AML-193 (cell line): ENCODE measurements at places on chromosomes 1 and 21.

GRCh38 chr21:17191346-17191993, 321.4 kb upstream of the CXADR start:
- DNase-seq = no peak

GRCh38 chr21:35988416-35989137, 71.7 kb downstream of the SETD4 start:
- peak; percentile 9 for DNase-seq

GRCh38 chr1:1806890-1807289, 28.6 kb upstream of the NADK start:
- DNase-seq = no peak

DNA sequence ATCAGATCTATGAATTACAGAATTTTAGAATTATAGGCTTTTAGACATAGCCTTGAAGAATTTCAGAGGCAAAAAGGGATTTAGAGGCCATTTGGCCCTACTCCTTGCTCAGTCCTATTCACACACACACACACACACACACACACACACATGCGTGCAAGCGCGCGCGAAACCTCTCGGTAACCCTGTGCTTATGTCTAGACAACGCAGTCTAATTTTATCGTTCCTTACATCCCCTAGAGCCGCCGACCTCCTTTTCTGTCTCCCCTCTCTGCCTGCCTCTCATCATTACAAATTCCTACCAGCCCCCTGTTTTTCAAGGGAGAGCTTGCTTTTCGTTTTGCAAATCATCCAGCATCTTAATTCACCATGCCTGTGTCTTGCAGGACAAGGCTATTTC, 252.1 kb downstream of the FOXD2 start:
- no peak for DNase-seq
